Stromal cell of bone marrow (primary cell): ENCODE measurements at places on chromosomes 1 and 21.

DNA sequence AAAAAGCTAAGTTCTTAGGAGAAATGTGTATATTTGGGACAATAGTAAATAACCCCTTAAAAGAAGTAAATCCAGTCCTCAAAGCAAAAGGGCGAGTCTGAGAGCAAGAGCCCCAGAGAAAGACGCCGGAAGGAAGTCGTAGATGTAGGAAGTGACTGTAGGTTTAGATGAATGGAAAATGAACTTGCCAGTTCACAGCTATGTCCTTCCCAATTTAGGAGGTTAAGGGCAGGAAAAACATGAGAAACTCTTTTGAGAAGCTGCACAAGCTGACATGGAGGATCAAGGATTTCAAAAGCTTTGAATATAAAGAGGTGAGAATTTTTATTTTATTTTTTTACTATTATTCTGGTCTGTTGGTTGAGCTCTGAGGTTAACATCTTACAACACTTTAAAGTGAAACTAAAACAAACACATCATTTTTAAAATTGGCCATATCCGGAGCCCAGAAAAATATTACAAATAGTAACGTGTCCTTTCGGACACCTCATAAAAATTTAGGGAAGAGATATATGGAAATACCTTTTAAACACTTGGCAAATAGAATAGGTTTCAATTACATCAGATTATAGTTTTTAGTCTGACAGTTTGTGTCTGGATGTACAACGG lies 1178.6 kb downstream of the MRPL39 start:
- DNase-seq = no peak

DNA sequence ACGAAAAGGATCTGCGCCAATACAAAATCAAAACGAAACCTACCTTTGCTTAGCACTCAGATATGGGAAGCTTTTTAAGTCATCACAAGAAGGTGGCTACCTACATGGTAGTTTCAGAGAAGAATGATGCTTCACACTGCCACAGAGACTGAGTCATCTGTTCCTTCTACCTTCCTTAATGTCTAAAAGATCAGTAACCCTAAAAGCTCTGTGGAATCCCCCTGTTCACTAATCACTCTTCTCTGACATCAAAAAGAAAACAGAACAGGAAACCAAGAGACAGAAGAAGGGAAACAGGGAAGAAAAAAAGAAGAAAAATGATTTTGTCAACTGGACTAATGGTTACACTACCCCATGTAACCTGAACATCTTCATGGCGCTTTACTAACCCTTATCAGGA lies 177.2 kb downstream of the SMYD3 start:
- no peak for DNase-seq

DNA sequence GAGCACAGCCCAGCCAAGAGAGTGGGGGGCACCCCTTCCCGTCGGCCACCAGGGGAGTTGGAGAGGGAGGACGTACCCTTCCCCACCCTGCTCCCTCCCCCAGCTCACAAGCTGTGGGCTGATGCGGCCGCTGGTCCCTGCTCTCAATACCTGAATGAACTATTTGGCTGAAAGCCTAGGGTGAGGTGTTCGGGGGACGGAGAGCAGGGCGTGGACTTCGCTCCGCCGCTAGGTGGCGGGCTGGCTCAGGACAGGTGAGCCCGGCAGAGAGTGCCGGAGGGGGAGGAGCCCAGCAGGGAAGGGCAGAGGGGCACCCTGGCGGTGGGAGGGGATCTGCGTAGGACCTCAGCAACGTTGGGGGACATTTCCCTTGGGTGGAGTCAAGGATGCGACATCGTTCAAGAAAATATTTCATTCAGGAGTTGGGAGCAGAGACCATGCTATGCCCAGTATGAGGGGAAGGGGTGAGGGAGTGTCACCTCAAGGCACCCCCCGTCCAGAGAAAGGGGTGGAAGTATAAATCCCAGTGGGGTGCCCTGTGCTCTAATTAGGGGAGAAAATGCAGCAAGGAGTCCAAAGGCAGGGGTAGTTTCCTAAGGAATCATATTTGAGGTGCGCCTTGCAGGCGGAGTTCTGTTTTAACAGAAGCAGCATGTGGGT lies 12.0 kb upstream of the RHBG start:
- no peak for DNase-seq

DNA sequence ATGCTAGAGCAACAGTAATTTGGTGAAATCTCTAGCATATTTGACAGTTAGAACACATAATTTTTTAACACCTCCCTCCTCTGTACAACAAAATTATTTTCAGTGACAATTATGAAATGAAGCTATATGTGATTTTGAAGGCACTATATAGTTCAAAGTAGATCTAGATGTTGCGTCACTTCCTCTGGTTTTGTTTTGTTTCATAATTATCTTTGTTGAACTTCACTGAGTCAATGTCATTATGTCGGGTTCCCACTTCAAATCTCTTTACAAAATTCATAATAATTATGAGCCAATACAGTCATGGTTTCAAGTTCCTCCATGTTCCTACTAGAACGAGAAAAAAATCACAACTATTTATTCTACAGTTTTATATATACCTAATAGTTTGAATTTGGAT lies 254.8 kb upstream of the PLXNA2 start:
- no peak for DNase-seq

- DNase-seq = peak; percentile 64
These were observed 63.1 kb downstream of the ZNF281 start for GRCh38 chr1:200346700-200347099.

- DNase-seq = no peak
These were observed 14.1 kb downstream of the COP1 start for GRCh38 chr1:176193023-176193422.

DNA sequence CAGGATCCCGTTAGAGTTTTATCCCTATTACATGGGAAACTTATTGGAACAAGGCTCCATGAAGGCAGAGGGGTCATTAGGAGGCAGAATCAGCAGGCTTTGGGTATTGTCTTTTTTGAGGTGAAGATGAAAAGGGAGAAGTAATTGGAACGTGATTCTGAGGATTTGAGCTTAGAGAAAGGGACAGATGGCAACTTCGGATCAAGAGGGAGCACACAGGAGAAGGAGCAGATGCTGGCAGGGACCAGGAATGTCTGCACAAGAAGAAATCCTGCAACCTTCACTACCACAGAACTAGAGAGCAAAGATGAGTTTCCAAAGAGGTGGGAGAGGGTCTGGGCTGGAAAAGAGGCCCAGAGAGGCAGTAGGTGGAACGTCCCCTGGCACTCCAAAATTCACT lies 202.8 kb downstream of the RRAGC start:
- no peak for DNase-seq

GRCh38 chr1:151853411-151853943 lies at the start of gene THEM5:
TSS of gene THEM5 (minus strand) at chr1:151853712. CDS start at chr1:151853565, 147 bp downstream.
- DNase-seq = no peak

GRCh38 chr1:232244426-232244825 lies 385.5 kb downstream of the SIPA1L2 start:
- DNase-seq = no peak

- no peak for DNase-seq
These were observed 66.5 kb downstream of the PEX14 start for GRCh38 chr1:10541286-10541685.

GRCh38 chr1:116265931-116266863 lies 106.8 kb upstream of the ATP1A1 start:
- no peak for DNase-seq

GRCh38 chr1:36359911-36360550 lies 25.7 kb downstream of the STK40 start:
- no peak for DNase-seq

DNA sequence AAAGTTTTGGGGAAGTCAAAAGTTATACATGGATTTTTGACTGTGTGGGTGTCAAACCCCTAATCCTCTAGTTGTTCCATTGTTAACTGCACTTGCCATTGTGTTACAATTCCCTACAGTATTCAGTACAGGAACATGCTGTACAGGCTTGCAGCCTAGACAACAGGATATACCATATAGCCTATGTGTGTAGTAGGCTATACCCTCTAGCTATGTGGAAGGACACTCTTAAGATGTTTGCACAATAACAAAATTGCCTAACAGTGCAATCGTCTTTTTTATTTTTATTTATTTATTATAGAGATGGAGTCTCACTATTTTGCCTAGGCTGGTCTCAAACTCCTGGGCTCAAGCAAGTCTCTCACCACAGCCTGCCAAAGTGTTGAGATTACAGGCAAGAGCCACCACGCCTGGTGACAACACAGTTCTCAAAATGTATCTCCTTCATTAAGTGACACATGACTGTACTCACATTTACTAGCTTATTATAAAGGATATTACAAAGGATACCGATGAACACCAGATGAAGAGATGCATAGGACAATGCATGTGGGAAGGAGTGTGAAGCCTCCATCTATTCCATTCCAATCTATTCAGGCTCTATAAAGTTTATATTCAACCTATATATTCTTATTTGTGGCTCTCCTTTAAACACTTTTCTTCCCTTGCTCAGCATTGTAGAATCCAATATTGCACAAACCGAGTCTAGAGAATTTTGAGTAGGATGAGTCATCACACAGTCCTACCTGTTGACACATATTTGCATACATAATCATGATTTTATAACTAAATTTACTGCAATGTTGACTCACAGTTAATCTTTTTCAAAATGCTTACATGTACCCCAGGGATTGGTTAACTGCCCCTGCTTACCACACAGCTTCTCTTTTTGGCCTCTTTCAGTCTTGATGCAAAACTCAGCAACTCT lies 28.4 kb upstream of the CEP350 start:
- DNase-seq = peak; percentile 51

DNA sequence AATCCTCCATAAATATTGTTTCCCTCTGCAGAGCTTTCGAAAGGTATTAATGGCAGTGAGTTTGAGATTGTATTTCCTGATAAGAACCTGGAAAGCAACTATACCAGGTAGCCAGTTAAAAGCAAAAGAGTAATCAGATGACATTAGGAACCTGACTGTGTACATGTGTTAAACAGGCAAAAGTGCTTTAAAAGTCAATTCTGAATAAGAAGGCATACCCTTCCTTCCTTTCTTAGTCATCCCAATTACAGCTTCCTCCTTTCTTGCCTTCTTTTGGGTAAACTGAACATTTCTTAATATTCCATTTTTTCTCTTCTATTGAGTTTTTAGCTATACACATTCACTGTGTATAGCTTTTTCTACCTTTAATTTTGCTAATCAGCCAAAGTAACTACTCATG lies 144.7 kb downstream of the ZNF281 start:
- DNase-seq = no peak

DNA sequence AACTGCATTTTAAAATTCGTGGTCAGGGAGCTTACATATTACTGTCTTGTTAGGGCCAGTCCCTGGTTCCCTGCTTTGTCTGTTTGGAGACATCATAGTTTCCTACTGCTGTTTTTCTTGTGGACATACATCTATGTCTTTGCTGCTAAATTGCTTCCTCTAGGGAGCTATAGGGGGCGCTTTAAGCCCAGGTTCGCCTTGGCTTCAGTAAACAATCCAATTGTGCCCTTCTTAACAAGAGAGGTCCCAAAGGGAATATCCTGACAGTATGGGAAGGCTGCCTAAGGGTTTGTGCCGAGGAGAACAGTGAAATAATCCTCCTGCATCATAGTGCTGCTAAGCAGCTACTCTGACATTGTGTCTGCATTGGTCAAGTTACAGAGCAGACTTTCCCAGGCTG lies 112.5 kb downstream of the USH2A start:
- peak; percentile 3 for DNase-seq

DNA sequence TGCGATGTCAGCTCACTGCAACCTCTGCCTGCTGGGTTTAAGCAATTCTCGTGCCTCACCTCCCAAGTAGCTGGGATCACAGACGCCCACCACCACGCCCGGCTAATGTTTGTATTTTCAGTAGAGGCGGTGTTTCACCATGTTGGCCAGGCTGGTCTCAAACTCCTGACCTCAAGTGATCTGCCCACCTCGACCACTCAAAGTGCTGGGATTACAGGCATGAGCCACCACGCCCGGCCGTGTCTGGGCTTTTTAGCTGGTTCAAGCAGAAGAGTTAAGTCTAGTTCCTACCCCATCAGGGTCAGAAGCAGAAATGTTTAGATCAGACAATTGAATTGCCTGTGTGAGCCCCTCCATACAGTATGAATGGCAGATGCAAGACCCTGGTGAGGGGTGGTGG lies 27.7 kb upstream of the RIPK4 start:
- no peak for DNase-seq

DNA sequence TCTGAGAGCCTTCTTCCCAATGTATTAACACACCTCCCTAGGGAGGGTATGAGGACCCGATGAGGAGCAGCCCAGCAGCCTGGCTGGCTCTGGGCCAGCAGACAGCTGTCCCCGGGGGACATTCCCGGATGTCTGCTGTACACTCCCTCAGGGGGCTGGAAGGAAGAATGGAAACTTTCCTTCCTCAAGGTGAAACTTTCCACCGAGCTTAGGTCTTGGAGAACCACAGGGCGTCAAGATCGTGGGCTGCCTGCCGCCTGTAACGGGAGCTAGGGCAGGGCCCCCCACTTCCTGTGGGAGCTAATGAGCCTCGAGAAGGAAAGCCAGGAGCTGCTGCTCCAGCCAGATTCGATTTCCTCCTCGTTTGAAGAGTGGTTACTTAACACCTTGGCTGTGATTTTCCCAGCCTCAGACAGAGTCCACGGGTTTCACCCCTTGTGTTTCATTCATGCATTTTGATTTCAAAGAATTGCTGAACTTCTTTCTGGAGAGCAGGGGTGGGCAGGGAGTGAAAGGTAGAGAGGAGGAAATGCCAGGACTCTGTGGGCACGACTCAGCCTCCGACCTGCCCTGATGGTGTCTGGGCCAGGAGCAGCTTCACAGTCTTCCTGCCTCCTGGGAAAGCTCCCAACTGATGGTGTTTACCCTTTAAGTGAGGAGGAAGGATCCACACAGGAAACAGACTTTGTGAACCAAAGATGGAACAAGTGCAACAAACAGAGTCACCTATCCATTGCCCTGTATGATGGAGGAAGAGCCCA lies 29.7 kb downstream of the UBE2T start:
- no peak for DNase-seq

DNA sequence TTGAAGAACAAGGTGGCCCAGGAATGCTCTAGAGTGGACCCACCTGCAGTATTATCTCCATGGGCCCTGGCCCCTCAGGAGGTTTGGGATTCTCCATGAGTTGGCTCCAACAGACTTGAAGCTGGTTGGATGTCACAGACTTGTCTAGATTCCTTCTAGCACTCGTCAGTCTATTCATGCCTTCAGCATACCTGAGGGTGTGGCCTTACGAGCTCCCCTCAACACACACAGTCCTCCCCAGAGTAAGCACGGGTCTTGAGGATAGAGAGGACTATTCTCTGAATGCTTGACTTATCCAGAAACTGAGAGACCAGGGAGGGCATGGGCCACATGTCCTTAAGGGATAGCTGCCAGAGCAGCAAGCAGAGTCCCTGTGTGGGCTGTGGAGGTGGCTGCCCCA lies 45.9 kb upstream of the COL6A1 start:
- DNase-seq = no peak

GRCh38 chr1:50271968-50272578 lies 151.2 kb downstream of the DMRTA2 start:
- DNase-seq = no peak
